ENCODE measurements at places on chromosomes 1 and 21.

DNA sequence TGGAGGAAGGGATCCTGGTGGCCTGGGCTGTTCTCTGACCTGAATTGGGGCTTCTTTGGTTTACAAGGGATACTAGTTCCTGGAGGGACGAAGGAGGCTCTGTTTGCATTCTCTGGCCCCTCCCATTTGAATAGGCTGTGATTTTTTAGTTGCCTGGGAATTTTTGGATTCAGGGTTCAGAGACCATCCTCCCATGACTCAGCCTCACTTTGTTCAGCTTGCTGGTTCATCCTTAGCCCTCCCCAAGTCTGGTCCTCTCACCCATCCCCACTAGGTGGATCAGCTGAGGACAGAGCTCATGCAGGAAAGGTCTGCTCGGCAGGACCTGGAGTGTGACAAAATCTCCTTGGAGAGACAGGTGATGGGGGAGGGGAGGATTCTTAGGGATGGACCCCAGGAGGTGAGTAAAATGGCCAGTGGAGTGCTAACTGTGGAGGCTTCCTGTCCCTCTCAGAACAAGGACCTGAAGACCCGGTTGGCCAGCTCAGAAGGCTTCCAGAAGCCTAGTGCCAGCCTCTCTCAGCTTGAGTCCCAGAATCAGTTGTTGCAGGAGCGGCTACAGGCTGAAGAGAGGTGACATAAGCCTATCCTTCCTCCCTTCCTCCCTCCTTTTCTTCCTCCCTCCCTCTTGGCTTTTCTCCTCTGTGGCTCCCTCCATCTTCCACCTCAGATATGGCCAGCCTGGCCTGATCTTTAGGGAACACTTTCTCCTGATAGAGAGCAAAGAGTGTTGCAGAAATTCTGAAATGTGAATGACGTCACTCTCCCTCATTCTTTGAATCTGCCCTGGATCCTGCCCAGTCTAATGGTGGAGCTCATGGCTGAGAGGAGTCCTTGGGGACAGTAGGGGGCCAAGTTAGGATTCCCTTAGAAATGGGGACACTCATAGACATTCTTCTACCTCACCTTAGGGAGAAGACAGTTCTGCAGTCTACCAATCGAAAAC is 4.5 kb upstream of the TUFT1 start:
- no peak for DNase-seq

- no peak for DNase-seq
Observed at GRCh38 chr1:159826441-159827101, at the start of gene SLAMF8. Gene SLAMF8 (plus strand): TSS chr1:159826873. CDS start chr1:159826899, 26 bp downstream.

- DNase-seq: peak; percentile 93
Observed at GRCh38 chr1:205294175-205294917, 27.2 kb downstream of the NUAK2 start.

GRCh38 chr1:193769651-193770050 is 583.2 kb upstream of the B3GALT2 start:
- DNase-seq: no peak

- DNase-seq: no peak
Observed at GRCh38 chr21:43268086-43268803, 99.4 kb downstream of the CRYAA start.

DNA sequence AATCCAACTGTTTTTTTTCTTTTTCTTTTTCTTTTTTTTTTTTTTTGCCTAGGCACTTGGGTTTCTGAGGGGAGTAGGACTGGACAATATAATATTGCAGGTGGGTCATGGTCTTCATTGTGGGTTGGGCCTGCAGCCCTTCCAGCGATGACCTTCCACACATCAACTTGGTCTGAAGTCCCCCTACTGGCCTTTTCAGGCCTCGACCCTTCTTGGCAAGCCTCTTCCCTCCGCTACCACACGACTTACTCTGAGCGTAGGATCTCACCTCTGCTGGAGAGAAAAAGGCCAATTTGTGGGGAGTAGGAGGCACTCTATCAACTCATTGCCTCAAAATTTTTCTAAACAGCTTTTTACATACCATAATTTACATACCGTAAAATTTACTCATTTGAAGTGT is 51.1 kb upstream of the GRIK3 start:
- DNase-seq: no peak

DNA sequence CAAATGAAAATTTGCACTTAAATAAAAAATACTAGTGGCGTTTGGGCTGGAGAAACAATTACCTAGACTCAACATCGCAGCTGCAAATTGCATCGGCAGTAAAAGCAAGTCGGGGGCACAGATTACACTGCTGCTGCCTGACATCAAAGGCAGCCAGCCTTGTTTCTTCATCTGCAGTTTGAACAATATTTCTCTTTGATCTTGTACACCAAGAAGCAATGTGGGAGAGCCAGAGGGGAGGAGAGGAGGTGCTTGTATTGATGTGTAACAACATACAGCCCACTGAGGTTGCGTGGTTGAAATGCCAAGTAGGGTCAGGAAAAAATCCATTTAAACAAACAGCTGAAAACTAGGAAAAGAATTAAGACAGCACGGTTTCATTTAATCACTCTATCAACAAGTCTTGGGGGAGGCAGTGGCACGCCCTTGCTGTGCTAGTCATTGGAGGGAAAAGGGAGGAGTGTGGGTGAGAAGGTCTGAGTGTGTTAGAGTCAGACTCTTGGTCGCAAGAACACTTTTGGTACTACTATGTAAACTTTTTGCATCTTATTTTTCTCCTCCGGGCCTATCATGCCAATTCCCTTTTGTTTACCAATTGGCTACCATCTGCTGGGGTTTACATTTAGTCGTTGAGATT is 456.5 kb downstream of the OMA1 start:
- no peak for DNase-seq

- DNase-seq: no peak
Observed at GRCh38 chr1:231964961-231965360, 338.4 kb downstream of the DISC1 start.

- DNase-seq: peak; percentile 88
Observed at GRCh38 chr1:203153989-203154821, 21.4 kb downstream of the MYBPH start.

DNA sequence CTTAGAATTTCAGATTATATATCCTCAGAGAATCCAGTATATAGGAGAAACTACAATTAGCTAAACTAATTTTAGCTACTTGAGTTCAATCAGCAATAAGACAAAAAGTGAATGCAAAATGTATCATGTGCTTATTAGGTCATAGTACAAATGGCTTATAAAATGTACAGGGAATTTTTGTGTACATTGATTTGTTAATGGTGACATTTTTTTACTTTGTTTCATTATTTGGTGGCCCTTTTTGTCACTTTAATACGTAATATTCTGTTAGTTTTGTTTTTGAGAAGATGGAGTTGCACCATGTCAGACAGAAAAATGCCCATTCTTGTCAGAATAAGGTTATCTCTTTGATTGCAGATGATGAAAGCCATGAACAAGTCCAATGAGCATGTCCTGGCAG is 33.6 kb downstream of the CC2D1B start:
- DNase-seq: no peak

- DNase-seq: peak; percentile 97
Observed at GRCh38 chr1:234186037-234186688, 187.1 kb upstream of the COA6 start.

DNA sequence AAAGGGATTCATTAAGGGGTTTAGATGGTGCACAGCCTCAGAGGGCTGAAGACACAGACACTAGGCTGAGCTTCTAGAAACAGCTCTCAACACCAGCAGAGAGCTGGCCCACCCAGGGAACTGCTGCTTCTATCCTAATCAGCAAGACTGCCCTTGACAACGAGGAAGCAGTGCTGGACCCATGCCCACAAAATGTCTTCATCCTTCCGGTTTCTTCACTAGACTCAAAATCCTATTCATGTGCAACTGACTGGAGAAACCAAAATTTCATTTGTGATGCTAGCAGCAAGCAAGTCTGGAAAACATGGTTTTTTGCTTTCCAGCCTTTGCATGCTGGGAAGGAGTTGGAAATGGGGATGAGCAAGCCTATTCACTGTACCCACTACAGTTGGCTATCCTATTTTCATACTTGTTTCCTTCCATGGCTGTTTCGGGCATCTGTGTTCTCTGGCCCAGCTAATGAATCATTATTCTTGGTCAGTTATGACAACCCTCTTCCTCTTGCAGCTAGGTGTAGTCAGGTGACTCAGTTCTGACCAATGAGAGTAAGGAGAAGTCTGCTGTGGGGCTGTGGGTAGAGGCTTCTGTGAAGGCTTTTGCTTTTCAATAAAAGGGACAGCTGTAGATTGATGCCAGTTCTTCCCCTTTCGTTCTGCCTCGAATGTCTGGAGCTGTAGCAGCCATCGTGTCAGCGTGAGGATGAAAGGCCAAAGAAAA is 14.6 kb upstream of the TMEM61 start:
- peak; percentile 52 for DNase-seq

- DNase-seq: no peak
Observed at GRCh38 chr1:234647245-234647644, 37.3 kb upstream of the IRF2BP2 start.

GRCh38 chr1:243217349-243217748 is 37.7 kb downstream of the CEP170 start:
- DNase-seq: no peak

DNA sequence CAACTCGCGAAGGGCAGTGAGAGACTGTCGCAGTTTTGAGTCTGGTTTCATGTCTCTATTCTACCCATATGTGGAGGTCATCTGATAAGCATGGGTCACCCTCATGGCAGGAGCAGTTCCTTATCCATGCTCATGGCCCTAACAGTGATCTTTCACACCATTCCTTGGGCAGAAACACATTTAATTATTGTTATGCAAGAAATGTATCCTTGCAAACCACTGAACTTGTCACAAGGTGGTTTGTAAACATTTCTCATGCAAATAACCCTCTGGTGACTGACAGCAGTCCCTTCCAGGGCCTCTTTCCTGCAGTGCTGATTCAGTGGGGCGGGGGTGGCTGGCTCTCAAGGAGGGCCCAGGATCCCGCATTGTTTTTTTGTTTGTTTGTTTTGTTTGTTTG is 421.4 kb upstream of the RUNX1 start:
- no peak for DNase-seq

- no peak for DNase-seq
Observed at GRCh38 chr1:36523230-36523495, 40.5 kb upstream of the CSF3R start.

DNA sequence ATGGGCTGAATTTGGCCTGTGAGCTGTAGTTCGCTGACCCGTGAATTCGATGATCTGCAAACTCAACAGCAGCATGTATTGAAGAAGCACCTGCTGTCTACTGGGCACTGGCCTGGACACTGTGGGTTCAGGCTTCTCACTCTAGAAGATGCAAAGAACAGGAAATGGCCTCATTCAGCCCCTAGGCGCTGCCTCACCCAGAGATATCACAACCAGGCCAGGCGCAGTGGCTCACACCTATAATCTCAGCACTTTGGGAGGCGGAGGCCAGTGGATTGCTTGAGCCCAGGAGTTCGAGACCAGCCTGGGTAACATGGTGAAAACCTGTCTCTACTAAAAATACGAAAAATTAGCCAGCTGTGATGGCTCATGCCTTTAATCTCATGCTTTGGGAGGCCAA is 23.6 kb downstream of the MFAP2 start:
- no peak for DNase-seq

DNA sequence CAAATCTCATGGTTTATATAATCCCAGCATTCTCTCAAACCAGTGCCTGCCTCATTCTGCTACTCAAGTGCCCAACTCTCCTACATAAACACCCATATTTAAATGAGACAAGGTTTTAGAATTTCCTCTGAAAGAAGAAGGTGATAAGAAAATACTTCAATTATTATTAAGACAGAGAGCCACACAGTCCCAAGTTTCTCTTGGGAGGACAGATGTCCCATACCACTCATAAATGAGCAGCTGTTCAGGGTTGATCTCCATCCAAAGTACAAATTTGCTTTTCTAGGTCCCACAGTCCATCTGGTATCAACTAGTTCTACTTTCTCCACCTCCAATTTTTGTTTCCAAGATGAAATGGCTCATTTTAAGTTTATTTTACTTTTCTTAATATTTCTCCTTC is 11.3 kb downstream of the DCAF8 start:
- no peak for DNase-seq

DNA sequence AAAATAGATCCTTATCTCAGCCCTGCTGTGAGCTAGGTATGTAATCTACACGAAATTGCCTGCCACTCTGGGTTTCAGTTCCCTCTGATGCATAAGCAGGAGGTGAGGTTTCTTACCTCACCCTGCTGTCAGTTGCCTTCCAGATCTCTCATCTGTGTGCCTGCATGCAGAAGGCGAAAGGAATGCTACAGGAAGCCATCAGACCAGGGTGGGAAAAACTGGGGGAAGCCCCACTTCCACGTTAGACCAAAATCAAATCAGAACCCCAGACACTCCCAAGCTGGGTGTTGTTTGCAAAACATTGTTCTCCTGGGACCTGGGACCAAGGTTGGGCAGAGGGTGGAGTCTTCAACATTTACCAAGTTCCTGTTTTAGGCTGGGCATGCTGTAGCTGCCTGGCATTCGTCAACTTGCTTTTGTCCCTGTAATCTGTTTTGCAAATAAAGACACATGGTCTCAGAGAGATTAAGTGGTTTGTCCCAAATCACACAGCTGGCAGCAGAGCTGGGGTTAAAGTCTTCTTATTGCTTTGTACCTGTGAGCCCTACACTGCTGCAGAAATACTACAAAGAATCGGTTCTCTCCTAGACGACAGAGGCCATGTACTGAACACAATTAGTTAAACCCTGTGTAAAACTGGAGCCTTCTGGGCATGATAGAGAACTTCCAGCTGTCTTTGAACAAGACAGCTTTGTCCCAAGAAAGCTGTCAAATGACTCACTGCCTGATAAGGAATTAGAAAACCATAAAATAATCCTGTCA is 389.7 kb upstream of the RUNX1 start:
- peak; percentile 55 for DNase-seq

DNA sequence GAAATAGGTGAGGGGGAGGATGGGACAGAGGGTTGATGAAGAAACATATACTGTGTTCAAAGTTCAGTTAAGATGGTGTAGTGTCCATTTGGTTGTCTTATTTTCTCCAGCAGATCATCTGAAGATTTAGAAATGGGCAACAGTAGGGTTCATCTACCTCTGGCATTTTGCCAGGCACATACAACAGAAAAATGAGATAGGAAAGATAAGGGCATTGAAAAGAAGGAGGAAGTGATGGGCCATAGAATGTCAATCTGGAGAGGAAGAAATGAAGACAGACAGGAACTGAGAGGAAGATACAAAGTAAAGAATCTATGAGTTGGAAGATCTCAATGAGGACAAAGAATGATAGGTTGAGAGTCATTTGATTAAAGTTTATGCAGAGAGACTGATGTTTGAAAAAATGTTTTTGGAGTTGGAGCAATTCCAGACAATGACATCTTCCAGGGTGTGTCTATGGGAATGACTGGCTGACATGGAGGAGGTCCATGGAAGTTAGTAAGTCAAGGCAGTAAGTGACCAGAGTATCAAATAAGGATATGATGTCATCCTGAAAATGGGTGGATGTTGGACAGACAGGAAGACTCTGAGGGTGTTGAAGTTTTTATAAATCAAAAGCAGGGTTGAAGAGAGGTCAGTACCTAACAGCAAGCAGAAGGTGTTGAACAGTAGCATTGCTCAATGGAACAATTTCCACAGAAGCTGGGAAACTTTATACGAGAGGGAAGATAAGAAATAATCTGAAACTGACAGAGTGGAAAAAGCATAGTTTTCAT is 18.7 kb upstream of the CD55 start:
- no peak for DNase-seq
